ENCODE measurements at places on chromosomes 16 and 17.

GRCh38 chr16:1917056-1917664, 1.1 kb downstream of the HS3ST6 start:
- DNase-seq = no peak

DNA sequence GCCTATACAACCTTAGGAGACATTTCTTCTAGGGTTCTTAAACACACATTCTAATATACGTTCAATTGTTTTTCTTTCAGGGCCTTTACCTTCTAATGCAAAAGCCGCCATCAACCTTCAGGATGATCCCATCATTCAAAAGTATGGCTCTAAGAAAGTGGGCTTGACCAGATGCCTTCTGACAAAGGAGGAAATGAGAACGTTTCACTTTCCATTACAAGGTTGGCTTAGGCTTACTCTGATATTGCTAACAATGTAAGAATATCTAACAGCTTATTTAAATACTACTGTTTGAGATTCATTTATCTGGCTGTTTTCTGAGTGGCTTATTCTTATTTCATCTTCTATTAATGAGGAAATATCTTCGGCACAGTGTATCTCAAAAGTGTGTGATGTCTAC, 15.4 kb downstream of the REXO5 start:
- DNase-seq = no peak

DNA sequence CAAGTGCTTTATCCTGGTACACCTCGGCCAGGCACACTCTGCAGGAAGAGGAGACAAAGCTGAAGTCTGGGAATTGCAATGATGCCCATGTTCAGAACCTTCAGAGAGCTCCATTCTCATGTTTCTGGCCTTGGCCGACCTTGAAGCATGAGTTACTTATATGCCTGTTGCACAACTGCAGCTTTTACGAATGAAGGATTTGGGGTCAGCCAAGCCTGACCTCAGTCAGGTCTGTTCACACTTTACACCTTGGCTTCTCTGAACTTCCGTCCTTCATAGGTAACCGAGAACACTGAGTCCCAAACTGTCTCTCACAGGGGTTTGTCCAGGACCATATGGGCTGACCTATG, 66.7 kb downstream of the GTF3C1 start:
- DNase-seq = no peak

- no peak for DNase-seq
These were observed 21.7 kb downstream of the ATP6V0D1 start for GRCh38 chr16:67459066-67459860.

DNA sequence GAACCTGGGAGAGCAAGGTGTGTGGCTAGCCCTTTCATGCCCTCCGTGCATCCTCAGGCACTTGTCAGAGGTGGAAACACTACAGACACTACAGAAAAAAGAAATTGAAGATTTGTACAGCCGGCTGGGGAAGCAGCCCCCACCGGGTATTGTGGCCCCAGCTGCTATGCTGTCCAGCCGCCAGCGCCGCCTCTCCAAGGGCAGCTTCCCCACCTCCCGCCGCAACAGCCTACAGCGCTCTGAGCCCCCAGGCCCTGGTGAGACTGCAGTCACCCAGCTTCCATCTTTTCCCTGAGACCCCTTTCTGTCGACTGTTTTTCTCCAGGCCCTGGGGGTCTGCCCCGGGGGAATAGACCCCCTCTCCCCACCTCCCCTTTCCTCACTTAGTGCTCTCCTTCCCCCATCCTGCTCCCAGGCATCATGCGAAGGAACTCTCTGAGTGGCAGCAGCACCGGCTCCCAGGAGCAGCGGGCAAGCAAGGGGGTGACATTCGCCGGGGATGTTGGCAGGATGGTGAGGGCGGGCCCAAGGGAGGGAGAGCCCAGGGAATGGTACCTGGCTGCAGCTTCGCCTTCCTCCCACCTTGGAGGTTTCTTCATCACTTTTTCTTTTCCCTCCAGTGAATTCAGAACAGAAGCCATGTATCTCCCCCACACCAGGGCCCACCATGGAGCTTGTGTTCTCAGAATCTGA, 2.3 kb downstream of the COA3 start:
- no peak for DNase-seq

DNA sequence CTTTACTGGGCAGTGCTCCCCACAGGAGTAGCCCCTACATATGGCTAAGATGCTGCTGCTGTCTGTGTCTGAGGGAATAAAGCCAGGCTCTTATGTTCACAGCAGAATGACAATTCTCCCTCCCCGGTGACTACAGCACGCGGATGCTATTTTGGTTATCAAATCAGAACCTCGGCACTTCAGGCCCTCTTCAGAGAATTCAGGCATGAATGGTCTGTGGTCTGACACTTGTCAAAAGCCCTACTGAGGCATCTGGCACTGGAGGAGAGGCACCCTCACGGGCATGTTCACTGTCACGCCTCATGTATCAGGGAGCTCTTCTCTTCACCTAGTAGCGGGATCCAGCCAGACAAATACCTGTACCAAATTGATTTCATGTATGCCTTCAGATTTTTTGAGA, 30.4 kb downstream of the KIAA0513 start:
- DNase-seq = no peak

GRCh38 chr16:370443-370842, at the start of gene MRPL28:
Gene MRPL28 (minus strand): TSS chr16:370538. CDS start chr16:370218, 320 bp downstream.
- DNase-seq = peak; percentile 94

DNA sequence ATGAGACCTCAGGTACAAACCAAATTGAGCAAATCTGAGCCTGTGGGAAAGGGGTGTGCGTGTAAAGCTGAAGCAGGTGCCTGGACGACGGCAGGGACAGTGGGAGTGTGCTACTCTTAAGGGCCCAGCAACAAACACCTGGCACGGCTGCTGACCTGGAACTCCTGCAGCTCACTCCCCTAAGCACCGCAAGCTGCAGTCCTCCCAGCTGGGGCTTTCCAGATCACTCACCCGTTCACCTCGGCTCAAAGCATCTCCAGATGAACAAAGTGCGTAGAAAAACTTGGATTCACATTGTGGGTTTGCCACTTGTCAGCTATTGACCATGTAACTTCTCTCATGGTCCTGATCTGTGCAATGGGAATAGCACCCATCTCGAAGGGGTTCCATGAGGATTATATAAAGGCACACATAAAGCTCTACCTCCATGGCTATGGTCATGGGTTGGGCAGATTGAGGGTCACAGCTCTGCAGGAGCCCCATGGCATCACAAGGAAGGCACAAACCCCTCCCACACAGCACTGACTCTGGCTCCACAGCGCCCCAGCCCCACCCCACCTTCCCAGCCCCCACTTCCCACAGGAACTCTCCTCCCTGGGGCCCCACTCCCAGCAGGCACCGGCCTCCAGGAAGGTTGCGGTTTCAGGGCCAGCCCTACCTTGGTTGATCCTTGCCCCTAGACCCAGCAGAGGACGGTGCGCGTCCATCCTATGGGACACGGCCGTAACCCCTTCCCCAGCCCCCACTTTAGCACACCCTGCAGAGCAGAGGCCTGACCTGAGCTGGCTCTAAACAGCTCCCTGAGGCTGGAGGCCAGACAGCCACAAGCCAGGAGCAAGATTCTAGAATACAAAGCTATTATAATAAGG, 21.9 kb downstream of the ST3GAL2 start:
- no peak for DNase-seq

- DNase-seq = no peak
These were observed 10.0 kb upstream of the GAA start for GRCh38 chr17:80091376-80091775.

DNA sequence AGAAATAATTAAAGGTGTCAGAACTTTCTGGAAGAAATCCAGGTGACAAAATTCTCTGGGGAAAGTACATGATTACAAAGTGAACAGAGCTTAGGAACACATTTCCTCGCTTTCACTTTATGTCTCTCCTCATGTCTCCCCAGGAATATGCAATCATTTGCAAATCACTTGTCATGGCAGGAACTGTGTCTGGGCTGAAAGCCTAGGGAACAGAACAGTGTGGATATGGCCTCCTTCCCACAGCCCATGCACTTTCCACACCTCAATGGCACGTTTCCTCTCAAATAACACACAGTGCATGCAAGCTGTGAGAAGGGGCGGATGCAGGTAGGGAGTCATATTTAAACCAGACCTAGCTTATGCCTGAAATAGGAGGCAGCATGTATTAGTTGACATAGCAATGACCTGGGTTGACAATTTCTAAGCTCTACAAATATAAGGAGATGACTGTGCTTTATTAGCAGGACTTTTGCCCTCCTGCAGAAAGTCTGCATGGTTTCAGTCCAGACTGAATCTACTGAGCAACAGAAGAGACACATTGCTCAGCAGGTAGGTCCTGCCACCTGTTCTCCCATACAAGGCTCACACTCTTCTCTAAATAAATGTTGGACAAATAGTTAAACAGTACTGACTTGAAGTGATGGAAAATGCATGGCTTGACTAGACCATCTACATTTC, 236.0 kb upstream of the ELAC2 start:
- no peak for DNase-seq

- DNase-seq = no peak
These were observed 58.7 kb downstream of the RTN4RL1 start for GRCh38 chr17:1966274-1967086.

GRCh38 chr17:39804839-39805238, 59.3 kb downstream of the IKZF3 start:
- no peak for DNase-seq

DNA sequence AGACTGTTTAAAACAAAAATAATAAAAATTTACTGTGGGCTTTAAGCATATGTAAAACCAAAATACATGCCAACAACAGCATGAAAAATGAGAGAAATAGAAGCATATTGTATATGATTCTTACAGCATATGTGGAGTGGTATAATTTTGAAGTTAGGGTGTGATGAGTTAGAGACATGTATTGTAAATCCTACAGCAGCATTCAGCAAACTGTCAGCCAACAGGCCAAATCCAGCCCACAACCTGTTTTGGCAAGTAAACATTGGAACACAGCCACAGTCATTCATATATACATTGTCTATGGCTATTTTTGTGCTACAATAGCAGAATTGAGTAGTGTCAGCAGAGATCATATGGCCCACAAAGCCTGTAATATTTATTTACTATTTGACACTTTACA, 42.3 kb downstream of the ZNF18 start:
- DNase-seq = no peak

- DNase-seq = no peak
These were observed 8.1 kb downstream of the C1QL1 start for GRCh38 chr17:44959821-44960531.

DNA sequence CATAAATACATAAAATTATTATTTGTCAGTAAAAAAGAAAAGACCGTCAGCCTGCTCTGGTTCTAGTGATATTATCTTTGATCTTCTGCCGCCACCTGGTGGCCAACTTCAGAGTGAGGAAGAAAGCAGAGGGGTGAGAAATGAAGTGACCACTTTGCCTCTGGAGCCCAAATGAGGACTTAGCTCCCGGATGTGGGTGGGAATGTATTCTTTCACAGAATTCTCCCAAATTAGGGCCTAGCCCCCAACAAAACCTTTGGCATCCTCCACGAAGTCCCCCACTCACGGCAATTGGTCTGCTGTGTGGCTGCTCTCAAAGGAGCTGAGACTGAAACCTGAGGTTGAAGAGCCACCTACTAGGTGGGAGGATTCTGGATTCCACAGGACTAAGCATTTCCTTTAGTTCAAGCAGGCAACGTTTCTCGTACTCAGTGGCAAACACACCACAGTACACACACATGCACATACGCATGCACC, 4.9 kb upstream of the ZNF267 start:
- DNase-seq = peak; percentile 64

DNA sequence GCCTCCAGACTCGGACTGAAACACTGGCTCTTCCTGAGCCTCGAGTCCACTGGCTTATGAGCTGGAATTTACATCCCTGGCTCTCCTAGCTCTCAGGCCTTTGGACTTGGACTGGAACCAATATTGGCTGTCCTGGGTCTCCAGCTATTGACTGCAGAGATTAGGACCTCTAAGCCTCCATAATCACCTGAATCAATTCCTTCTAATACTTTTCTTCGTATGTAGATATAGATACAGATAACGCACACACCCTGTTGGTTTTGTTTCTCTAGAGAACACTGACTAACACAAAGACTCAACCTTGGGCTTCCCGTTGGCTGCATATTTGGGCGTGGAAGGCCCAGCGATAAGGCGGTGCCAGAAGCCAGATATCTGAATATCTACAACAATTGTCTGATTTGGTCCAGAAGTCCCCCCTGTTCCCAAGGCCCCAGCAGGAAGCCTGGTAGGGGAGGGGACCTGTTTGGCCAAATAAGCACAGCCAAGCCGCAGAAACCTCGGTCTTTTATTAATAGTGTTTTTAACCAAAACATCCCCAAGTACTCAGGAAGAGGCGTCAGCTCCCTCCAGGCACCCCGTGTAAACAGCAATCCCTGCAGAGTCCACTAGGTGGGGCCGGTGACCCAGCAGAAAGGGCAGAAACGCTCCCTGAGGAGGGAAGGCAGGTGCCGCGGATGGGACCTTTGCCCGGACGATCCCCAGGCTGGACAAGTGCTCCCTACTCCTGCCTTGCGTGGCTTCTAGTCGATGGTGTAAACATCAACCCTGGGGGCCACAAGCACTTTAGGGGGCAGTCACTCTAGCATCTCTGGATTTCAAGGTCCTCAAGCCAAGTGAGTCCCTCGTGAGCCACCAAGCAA, 57.0 kb downstream of the ABR start:
- peak; percentile 63 for DNase-seq

DNA sequence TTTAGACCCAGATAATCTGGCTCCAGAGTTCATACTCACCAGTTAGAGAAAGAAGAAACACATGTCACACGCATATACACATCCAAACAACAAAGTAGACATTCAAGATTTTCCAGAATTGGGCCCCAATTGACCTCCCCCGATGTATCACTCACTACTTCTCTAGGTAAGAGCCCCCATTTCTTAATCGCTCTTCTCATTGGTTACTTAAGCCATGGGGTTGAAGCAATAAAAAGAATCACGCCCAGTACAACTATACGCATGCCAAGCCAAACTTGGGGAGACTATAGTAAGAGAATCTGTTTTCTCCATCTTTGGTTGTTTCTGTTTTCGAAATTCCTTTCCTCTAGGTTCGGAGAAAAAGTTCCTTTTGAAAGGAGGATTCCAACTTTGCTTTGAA, 565 bp downstream of the DDX52 start:
- DNase-seq = no peak

Data from NCI-H1092 (cell line).